ENCODE measurements at places on chromosomes 6 and 20.
A peak's percentile ranks its signal among the peaks of the same experiment; 100 is the strongest.

DNA sequence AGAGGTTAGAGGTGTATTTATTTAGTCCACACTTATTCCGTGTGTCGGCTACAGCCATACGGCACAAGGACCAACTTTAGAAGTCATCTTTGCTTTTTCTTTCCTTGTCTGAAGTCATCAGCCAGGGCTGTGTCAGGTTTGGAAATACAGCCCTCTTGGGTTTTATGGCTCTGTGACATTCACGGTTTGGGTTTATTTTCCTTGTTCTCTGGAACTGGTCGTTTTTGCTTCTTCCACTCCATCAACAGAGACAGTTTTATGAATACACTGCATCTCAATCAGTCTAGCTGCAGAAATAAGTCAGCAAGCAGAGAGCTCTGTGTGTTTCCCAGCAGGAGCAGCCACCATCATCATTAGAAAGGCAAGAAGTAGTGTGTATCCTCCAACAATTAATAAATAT lies 132.5 kb downstream of the TBC1D7 start:
- DNase-seq = no peak

GRCh38 chr6:169991031-169991390 lies 239.6 kb downstream of the ERMARD start:
- no peak for DNase-seq

- no peak for DNase-seq
Measured at GRCh38 chr6:4603291-4603690, 172.9 kb upstream of the CDYL start.

- no peak for DNase-seq
Measured at GRCh38 chr20:9535449-9535848, 21.1 kb downstream of the LAMP5 start.

- DNase-seq = no peak
Measured at GRCh38 chr20:34595377-34596184, 37.1 kb downstream of the MAP1LC3A start.

DNA sequence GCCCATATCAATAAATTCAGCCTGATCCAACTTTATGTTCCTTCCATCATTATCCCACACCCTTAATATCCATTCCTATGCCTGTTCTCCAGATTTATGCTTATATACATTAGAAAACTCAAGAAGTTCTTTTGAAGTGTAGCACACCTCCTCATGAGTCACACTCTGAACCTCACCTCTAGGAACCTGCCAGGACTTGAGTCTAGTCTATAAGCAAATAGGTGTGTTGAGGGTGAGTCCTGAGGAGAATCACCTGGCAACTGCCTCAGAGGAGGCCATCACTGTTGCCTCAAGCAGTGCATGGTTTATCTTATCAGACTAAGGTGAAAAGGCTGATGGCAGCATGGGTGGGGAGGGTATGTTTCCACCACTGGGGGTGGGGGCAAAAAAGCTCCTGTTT lies 496.7 kb downstream of the C6orf118 start:
- no peak for DNase-seq

- DNase-seq = no peak
Measured at GRCh38 chr6:150537491-150537890, 62.2 kb upstream of the PLEKHG1 start.

- no peak for DNase-seq
Measured at GRCh38 chr6:137783710-137784109, 83.3 kb upstream of the TNFAIP3 start.

DNA sequence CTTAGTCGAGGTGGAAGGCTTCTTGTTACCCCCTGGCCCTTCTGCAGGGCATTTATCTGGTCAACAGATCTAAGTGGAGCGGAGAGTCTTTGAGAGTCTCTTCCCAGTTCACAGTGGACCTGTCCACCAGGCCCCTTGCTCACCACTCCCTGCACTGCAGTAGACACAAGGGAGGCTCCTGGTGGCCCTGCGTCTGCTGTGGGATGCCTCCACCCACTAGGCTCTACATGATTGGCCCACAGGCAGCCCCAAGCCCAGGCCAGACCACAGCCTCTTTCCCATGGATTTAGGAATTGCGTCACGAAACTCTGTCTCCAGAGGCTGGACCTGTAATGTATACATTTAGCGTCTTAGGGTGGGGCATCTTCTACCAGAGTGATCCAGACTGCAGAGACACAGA lies 28.4 kb downstream of the TBC1D7 start:
- DNase-seq = no peak

DNA sequence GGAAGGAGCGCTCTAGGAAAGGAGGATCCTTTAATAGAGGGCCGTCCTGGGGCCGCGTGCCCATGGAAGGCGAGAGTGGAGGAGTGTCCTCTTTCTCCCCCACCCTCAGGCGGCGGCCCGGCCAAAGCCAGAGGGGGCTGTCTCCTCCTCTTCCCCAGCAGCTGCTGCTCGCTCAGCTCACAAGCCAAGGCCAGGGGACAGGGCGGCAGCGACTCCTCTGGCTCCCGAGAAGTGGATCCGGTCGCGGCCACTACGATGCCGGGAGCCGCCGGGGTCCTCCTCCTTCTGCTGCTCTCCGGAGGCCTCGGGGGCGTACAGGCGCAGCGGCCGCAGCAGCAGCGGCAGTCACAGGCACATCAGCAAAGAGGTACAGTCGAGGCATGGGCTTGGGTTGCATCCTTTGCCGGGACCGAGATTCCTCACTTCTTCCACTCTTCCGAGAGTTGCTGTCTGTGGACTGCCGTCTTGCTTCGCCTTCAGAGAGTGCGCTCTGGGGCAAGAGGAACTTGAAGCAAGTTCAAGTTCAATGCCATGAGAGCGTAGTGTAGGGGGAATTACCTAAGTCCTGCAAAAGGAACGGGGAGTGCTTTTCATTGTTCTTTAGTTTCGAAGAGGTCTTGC lies at the start of gene LAMA2:
Gene LAMA2 (plus strand): TSS at position 148 of the 621 bp plus-strand sequence. CDS start 108 bp downstream, at position 256.
- DNase-seq = no peak

GRCh38 chr20:1536893-1537730 lies 20.4 kb downstream of the SIRPD start:
- no peak for DNase-seq

DNA sequence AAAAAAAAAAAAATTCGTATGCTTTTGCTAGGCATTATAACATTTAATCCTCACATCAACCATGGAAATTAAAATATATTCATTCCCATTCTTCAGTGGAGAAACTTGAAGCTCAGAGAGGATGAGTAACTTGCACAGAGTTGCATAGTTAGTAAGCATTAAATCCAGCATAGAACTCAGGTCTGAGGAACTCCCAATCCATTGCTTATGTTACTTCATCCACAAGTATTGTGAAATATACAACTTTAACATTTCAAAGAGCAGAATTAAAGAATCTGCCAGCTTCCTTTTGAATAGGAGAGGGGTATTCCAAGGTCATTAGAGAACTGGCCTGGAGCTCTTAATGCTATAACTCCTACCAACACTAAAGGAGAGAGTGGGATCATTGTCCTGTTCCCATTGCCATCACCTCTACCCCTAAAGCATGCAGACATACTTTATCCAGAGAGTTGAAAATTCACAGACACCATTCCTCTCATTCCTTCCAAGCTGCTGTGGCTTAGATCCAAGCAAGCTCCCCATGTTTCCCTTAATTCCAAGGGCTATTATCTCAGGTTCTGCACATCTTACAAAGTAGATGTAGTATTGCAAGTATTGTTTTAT lies 91.9 kb downstream of the FLRT3 start:
- peak; percentile 19 for DNase-seq

GRCh38 chr20:2006452-2007361 lies 12.8 kb upstream of the PDYN start:
- DNase-seq = no peak

- no peak for DNase-seq
Measured at GRCh38 chr6:146183831-146184230, 155.0 kb downstream of the GRM1 start.

DNA sequence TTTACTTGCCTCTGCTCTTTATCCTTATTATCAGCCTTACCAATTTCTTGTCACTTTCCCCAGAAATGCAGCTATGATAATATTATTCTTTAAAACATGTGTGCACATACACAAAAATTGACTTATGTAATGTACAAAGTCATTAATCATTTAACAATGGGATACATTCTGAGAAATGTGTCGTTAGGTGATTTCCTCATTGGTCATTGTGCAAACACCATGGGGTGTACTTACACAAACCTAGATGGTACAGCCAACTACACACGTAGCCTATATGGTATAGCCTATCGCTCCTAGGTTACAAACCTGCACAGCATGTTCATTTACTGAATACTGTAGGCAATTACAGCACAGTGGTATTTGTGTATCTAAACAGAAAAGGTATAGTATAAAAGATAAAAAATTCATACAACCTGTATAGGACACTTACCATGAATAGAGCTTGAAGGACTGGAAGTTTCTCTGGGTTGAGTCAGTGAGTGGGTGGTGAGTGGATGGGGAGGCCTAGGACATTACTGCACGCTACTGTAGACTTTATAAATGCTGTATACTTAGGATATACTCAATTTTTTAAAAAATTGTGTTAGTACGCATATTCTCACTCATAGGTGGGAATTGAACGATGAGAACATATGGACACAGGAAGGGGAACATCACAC lies 56.9 kb downstream of the HIVEP1 start:
- no peak for DNase-seq

- DNase-seq = no peak
Measured at GRCh38 chr20:50565383-50565782, 55.2 kb downstream of the PTPN1 start.

GRCh38 chr6:155578251-155578650 lies 122.6 kb upstream of the NOX3 start:
- no peak for DNase-seq

- no peak for DNase-seq
Measured at GRCh38 chr20:1479831-1480595, 11.2 kb downstream of the SIRPB2 start.
